ENCODE measurements at places on chromosomes 3 and 15.
A peak's percentile ranks its signal among the peaks of the same experiment; 100 is the strongest.

- no peak for DNase-seq
Observed at GRCh38 chr3:172564499-172564898, 41.3 kb upstream of the TNFSF10 start.

DNA sequence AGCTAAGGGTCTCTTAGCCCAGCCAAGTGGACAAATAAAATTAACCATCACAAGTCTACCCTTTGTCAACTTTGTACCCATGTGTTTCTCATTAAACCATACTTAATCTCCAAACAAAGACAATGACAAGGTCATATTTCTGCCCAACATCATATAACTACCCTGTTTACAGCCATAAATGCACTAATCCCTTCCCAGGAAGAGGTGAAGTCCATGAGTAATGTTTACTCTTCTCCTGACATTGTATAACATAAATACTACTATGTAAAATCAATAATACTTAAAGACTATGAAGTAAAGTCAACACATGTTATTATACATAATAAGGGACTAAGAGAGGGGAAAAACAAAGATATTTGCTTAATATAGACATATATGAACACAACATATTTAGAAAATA is 38.5 kb upstream of the FAN1 start:
- no peak for DNase-seq

- DNase-seq = no peak
Observed at GRCh38 chr3:182226995-182227394, 515.3 kb downstream of the SOX2 start.

- no peak for DNase-seq
Observed at GRCh38 chr15:91022832-91023129, 387 bp upstream of the VPS33B start.

GRCh38 chr3:141178026-141178425 is 53.6 kb upstream of the PXYLP1 start:
- DNase-seq = no peak

- DNase-seq = no peak
Observed at GRCh38 chr3:29275309-29275708, 5.6 kb upstream of the RBMS3 start.

- no peak for DNase-seq
Observed at GRCh38 chr15:57255751-57256341, 120.5 kb upstream of the CGNL1 start.

- no peak for DNase-seq
Observed at GRCh38 chr3:12357456-12357855, 68.6 kb downstream of the PPARG start.

- no peak for DNase-seq
Observed at GRCh38 chr3:150755902-150756301, 7.1 kb downstream of the SIAH2 start.

- DNase-seq = no peak
Observed at GRCh38 chr3:37861620-37862041, at the start of gene CTDSPL. Gene CTDSPL, plus strand, starts transcription at chr3:37861880. Its CDS starts 320 bp downstream, at chr3:37862200.

DNA sequence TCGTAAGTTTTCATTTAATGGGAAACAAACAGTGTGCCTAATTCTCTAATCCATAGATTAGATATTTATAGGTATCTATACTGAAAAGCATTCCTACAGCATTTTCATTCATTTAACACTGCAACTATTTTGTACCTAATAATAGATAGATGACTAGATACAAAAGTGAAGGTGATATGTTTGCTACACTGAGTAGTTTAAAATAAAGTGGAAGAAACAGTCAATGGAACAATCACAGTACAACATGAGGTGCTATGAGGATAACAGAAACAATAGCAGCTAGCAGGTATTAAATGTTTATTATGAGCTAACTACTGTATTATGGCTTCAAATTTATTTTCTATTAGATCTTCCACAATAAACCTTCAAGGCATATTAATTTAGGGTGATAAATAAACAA is 31.1 kb upstream of the ANXA2 start:
- DNase-seq = no peak

DNA sequence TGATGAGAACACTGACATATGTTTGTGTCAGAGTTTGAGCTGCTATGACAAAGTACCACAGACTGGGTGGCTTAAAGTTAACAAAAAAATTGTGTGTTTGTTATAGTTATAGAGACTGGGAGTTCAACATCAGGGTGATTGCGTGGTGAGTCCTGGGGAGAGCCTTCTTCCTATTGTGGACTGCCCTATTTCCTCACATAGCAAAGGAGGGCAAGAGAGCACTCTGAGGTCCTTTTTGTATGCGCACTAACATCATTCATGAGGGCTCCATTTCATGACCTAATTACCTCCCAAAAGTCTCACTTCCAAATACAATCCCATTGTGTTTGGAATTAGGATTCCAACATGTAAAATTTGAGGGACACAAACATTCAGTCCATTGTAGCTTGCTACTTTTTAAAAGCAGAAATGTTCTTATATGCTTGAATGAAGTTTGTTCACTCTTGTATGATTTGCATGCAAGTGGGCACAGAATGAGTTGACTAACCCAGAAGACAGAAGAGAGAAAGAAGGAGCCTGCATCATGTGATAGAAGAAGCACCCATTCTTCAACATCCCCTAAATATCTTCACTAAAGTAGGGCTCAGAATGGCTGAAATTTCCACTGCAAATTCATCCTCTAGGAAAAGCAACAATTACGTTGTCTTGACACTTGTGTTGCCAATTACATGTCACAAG is 18.9 kb upstream of the ALCAM start:
- no peak for DNase-seq

DNA sequence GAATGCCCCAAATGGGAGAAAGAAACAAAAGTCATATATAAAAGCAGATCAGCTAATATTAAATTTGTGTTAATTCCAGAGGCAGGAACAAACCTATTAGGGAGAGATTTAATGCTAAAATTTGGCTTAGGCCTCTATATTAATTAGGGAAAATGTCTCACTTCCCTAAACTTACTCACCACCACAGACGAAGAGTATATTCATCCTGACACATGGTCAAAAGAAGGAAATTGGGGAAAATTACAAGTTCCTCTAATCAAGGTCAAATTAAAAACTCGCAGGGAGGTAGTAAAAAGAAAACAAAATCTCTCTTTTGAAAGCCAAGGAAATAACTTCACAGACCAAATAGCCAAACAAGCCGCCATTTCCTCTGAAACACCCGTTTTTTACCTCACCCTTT is 32.2 kb downstream of the GRM2 start:
- DNase-seq = no peak

- no peak for DNase-seq
Observed at GRCh38 chr15:76904461-76905012, 603 bp downstream of the SCAPER start.

DNA sequence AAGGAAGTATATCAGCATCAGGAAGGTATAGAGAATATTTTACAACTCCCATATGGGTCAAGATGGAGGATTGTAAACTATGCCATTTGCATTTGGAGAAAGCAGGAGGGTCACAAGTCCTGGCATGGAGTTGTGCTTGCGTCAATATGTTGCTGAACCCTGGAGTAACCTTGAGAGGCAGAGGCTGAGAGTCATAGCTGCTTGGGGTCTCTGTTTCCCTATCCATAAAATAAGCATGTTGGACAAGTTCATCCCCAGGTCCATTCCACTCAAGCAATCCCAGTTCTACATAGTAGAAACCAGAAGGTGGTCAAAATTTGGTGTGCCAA is 273.6 kb downstream of the MECOM start:
- no peak for DNase-seq

DNA sequence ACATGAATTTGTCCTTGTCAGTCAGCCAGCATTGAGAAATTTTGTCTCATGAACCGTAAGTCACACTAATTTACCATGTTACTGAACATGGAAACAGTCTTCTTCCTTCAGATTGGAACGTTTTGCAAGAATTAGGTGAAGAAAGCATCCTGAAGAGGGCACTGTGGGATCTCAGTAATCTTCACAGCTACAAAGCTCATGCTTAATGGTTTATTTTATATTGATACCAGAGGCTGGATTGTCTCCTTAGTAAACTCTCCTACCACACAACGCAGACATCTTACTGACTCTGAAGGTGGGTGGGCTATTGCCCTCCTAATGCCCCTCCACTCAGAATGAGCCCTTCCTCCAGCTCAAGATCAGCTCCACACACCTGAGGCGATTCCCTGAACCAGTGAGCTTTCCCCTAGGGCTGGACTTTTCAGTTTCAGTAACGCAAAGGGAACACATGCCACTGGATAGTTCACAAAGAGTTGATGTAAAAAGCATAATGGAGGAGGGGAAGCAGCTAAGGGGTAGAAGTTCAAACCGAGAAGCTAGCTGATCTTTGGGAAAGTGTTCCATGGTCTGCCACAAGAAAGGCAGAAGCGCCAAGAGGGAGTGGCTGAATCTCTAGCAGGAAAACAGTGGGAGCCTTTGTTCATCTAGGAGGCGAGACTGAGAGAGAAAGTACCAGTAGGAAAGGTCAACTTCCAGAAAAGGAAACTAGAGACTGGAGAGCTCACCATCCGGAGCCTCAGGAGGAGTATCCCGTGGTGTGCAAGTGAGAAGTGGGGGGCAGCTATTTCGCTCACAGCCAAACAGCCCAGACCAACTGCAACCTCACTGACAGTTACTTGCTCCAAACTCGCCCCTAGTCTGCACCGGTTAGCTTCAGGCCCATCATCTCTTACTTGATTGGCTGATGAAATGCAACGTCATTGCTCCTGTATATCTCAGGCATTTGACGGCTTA is at the start of gene SLC9C1:
Gene SLC9C1, minus strand, starts transcription at position 849 of the 954 bp plus-strand sequence. CDS start 7,425 bp downstream, outside the sequence.
- DNase-seq = peak; percentile 31

DNA sequence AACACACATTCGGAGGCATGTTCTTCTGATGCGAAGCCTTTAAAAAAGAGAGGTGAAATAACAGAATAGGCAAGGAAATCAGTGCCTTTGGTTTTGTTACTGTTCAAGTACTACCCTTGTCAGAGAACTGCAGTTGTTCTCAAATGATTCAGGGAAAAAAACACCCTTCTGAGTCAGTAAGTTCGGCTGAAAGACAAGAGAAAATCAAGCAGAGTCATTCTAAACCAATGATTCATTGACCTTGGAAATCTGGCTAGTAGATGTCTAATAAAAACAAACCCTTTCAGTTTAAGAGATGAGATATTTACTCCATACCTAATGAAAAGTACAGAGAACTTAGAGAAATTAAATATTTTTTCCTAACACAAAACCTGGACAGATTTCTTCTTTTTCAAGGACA is 72.7 kb upstream of the ABI3BP start:
- DNase-seq = no peak

GRCh38 chr3:155805802-155806618 is at the start of gene C3orf33:
Gene C3orf33, minus strand, starts transcription at chr3:155806278. Its CDS starts 26 bp downstream, at chr3:155806252.
- DNase-seq = peak; percentile 64

GRCh38 chr3:64939747-64940450 is 252.1 kb upstream of the ADAMTS9 start:
- no peak for DNase-seq

DNA sequence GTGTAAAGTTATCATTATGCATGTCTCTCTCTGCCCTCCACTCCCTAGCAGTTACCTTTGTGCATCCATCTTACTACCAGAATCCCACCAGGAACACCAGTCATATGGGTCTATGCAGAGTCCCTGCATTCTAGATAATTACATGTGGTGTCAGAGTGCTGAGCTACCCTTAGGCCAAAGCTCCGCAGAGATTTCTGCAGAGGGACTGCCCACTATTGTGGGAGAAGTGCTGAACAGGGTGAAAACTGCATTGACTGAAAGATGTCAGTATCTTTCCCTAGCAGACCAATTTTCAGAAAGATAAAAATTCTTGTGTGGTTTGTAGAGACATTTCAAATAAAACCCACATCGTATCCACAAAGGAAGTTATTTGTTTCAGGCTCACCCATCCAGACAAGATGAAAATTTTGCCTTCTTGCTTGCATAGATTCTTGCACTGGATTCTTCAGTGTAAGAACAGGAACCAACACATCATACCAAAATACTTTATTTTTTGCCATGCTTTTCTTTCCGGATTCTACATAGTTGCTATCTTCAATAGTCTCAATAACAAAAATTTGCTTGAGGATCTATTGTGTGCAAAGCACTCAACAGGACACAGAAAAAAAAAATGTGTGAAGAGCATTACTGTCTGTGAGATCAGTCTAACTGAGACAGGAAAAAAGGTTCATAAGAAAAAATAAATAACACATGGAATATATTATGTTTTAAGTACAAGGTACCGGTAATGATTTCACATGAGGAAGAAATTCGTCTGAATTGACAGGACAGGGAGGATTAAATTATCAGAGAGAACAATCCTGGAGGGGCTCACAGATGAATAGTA is 32.0 kb upstream of the CCDC80 start:
- no peak for DNase-seq

- no peak for DNase-seq
Observed at GRCh38 chr3:181696626-181697230, 15.0 kb upstream of the SOX2 start.

DNA sequence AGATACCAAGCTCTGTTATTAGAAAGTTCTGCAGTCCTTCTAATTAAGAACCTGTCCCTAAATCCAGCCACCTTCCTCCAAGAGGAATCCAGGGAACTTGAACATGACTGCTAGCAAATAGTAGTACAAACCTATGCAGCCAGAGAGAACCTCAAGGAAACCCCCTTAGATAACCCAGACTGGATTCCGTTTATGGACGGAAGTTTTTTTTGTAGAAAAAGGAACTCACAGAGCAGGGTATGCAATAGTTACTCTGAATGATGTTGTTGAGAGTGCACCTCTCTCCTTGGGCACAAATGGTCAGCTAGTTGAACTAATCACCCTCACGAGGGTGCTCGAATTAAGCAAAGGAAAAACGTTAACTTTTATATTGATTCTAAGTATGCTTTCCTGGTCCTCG is 40.8 kb downstream of the TM4SF18 start:
- no peak for DNase-seq

DNA sequence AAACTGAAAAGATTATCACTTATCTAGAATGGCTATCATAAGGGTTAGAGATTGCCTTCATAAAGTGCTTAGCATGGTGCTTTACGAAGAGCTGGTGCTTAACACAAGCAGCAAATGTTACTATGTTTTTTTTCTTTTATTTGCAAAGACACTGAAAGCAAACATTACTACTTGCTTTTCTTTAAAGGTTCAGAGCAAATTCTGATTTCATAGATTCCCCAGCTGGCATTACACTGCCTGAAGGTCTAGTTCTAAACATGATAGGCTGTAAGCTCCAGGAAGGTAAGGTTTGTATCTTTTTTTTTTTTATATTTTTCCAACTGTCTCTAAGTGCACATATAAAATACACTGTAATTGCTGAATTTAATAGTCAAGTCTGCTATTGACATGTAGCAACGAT is 71.9 kb downstream of the UQCC5 start:
- no peak for DNase-seq

GRCh38 chr3:138348754-138349739 is 668 bp downstream of the MRAS start:
- no peak for DNase-seq

DNA sequence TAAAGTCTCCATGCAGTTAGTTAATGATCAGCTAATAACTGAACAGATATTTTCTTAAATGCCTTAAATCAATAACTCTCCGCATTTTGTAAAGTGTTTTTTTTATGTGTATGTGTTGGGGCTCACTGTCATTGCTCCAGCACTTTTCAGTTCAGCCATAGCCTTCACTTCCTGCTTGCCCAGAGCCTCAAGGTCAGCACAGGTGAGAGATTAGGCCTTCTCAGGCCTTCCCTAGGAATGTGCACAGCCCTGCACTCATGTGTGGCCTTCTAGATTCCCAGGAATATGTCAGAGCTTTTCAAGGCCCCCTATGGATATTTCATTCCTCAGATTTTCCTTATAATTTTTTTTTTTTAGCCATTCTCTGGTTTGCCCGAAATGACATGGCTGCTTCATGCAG is 77.6 kb upstream of the MANF start:
- no peak for DNase-seq
